Nephron progenitor cell (in vitro differentiated cells): ENCODE measurements at places on chromosomes 11 and 22.

DNA sequence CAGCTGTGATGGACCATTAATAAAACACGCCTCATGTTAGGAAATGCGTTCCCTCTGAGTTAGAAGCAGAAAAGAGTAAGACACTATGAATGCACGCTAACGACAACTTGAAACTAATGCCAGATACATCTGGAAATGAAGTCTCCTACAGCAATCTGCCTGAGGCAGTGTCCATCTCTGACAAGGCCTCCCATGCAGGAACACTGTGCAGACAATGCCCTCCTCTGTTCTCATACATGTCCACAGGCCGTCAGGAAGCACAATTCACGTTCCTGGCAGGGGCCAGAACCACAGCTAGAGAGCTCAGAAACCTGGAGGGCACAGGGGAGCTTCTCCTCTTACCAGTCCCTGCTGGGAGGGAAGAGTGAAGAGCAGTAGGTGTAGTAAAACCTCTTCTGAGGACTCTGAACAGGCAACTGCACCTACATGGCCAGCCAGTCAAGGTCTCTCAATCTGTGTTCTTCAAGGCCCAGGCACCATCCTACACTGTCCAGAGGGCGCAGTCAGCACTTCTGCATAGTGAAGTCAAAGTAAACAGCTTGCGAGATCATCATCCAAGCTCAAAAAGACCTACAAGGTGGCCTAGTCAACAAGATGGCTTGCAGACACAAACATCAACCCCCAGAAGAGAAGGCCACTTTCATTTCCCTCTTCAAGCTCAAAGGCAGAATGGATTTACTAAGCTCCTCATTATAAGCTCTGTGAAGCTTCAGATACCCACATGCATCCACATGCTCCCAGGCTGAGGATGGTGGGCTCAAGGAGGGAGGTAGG is 41.5 kb upstream of the CYP2D6 start:
- no peak for DNase-seq

GRCh38 chr11:72543849-72544542 is 109.7 kb upstream of the CLPB start:
- no peak for DNase-seq

DNA sequence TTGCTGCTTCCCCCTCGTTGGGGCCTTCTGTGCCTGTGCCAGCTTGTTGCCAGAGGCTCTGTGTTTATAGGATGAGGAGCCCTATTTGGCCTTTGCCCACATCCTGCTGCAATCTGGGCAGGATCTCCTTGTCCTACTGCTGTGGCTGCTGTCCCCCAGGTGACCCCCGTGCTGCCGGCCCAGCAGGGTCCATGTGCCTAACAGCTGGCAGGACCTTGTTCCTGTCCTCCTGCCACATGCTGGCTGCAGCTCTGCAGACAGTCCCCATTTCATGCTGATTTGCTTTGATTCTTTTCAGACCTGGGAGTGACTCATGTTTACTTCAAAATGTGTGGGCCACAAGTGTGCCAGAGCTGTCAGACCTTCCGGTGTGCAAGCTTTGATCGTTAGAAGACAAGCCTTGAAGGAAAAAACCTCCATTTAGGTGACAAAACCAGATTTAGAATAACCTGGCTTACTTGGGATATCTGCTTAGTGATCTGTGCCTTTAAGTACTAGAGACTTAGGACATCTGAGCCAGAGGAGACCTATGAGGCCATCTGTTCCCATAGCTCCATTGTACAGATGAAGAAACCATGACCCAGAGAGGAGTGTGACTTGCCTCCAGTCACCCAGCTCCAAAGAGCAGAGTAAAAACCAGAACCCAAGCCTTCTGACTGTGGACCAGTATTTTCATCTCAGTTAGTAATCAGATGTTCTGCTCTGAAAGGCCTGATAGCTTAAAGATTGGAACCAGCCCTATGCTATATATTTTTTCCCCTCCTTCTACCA is 11.1 kb downstream of the NAV2 start:
- no peak for DNase-seq

- no peak for DNase-seq
Observed at GRCh38 chr11:63862923-63863322, 24.0 kb downstream of the MARK2 start.

DNA sequence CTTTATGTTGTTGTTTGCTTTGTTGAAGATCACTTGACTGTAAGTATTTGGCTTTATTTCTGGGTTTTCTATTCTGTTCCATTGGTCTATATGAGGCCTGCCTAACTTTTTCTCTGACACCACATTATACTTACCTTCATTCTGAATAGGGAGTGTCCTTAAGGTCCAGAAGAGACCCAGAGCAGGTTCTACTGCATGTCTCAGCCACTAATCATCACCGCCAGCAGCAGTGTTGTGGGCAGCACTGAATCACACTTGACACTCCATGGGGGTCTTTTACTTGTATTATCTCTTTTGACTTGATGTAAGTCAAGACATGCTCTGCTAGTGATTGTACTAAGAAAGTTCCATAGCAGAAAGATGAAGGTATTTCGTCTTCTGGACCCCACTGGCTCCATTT is 274.9 kb downstream of the TENM4 start:
- no peak for DNase-seq

DNA sequence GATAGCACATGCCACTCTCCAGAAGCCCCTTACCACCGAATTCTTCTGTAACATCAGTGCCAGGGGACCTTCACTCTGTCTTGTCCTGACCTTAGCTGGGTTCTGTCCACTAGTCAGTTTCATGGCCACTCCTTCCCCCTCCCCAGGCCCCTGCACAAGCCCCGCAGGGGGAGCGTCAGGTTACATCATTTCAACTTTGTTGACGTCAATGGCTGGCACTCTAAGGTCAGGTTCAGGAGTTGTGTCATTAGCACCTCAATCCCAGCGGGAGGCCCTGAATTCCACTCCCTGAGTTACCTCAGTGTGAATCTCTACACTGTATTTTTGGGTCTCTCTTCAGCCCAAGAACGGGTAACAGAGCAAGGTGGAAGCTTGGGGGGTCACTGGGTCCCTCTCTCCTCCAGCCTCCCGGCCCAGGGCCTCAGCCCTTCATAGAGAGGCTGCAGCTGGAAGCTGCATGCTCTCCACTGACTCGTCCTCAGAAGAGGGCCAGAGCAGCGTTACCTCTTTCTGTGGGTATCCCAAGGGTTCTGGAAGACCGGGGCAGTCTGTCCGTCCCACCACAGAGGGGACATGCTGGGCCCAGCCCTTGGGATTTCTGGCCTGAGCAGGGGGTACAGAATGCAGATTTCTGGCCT is 10.3 kb downstream of the USH1C start:
- no peak for DNase-seq

- DNase-seq, result no peak
Observed at GRCh38 chr11:121358760-121359159, 66.2 kb downstream of the SC5D start.

DNA sequence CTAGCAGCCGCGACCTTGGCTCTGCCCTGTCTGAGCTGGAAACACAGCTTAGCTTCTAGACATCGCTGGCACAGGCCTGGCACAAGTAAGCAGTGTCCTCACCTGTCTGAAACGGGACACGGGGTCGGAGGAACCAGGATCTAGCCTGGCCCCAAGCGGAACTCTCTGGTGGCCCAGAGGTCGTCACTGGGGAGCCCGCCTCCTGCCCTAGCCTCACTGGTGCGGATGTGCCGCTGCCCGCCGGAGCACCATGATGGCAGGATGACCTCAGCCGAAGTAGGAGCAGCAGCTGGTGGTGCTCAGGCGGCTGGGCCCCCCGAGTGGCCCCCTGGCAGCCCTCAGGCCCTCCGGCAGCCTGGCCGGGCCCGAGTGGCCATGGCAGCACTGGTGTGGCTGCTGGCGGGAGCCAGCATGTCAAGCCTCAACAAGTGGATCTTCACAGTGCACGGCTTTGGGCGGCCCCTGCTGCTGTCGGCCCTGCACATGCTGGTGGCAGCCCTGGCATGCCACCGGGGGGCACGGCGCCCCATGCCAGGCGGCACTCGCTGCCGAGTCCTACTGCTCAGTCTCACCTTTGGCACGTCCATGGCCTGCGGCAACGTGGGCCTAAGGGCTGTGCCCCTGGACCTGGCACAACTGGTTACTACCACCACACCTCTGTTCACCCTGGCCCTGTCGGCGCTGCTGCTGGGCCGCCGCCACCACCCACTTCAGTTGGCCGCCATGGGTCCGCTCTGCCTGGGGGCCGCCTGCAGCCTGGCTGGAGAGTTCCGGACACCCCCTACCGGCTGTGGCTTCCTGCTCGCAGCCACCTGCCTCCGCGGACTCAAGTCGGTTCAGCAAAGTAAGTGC is 871 bp downstream of the SLC35E4 start:
- DNase-seq, result no peak

DNA sequence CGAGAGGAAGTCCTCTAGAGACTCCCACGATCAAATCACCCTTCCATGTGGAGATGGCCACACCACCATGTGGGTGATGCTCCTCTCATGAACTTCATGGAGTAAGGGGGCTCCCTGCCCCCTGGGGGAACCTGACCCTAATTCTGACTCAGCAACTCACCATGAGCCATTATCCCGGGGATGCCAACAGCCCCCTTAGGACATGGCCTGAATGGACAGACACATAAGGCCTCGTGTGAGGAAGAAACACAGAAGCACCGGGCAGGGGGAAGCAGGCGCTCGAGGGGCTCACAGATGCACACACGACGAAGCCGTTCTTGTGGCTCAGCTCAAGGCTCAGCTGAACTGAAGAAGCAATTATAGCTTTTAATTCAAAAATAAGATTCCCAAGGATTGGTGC is 99.5 kb upstream of the BID start:
- no peak for DNase-seq

DNA sequence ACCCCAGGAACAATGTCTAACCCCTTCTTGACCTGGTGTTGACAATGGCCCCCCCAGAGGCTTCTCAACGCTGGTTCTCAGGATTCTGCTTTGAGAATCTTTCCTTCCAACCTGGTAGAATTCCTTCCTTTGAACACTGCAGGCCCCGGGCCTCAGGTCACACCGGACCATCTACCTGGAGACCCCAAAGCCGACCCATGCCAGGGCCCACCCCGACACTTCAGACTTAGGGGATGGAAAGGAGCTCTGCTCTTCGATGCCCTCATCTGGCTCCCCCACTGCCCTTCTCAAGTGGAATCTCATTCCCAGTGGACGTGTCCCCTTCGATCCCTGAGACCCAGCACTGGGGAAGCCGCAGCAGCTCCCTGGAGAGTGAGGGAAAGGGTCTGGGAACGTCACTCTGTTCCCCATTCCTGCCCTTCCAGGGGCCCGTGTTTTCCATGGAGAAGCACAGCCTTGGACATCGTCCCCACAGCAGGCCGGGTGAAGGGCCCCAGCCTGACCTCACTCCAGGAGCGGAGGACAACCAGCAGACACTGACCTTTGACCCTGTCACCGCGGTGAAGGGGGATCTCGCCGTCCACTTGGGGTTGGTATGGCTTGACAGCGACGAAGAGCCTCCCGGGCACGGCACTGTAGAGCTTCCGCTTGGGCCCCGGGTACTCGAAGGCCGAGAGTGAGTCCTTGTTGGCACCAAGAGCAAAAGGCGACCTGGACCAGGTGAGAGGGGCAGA is 408.3 kb downstream of the CTTN start:
- no peak for DNase-seq

GRCh38 chr11:34680206-34680605 is 59.3 kb downstream of the EHF start:
- DNase-seq, result no peak
